ENCODE measurements at places on chromosomes 12 and 14.

DNA sequence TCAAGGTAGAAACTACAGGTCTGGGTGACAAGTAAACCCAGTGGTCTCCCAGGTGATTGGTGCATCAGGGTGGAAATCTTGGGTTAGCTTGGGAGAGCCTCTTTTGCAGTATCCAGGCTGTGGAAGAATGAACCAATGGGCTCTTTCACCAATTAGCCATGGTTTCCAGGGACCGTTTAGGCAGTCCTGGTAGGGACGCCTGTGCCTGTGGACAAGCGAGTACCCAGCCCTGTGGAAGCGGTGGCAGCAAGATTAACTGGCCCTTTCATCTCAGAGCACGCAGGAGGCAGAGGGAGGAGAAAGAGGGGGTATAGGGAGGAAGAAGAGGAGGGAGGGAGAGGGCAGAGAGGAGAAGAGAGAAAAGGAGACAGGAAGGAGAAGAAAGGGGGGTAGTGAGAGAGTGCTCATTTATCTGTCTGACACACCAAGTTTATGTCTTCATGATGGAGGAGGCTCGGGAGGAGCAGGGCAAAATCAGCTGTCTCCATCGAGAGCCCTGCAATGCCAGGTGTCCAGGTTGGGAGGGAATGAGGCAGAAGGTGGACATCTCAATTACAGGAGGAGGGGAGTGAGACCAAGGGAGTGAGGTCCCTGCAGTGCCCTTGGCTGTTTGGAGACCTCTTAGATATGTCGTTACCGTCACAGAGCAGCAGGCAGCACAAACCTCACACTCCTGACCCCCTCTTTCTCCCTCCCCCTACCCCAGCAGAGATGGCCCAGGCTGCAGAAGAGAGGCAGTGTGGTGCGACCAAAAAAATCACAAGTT lies 4.6 kb upstream of the ZDHHC22 start:
- no peak for ATAC-seq

- no peak for ATAC-seq
These were observed 166.3 kb upstream of the DAAM1 start for GRCh38 chr14:59022144-59022543.

GRCh38 chr14:61461808-61462275 lies 140.5 kb downstream of the PRKCH start:
- ATAC-seq, result peak; percentile 83

- no peak for ATAC-seq
These were observed 88.9 kb downstream of the PTGER2 start for GRCh38 chr14:52402812-52403526.

GRCh38 chr14:42112108-42112507 lies 505.4 kb downstream of the LRFN5 start:
- ATAC-seq, result no peak

DNA sequence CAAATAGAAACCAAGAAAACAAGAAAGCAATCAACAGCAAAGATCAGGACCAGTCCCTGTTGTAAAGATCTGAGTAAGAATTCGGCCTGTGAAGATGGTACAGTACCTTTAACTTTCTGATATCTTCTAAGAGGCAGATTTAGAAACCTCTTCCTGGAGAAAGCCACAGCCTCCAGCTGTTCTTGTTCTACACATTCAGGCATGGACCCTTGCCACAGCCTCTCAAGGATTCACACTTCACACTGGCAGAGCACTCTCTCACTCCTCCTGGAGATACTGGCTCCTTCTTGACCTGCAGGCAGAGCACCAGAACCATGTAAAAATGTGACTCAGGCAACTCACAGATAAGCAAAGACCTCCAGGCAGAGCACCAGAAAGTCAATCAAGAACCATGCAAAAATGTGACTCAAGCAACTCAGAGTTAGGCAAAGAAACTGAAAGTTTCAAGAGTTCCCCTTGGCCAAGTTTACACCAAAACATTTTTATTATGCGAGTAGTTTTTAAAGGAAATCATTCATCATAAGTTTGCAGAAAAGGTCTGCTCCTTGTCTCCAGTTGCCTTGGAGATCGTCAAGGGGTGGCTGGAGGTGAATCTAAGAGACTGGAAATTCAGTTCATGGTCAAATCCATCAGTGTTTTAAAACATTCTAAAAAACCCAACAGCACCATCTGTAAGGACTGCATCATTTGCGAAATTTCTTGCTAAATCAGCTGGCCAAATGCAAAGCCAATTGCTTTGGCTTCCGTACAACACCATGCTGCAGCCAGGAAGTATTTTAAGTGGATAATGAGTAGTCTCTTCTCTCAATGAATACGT lies 119.3 kb upstream of the MDM1 start:
- peak; percentile 82 for ATAC-seq

GRCh38 chr14:92680781-92681650 lies 67.4 kb downstream of the LGMN start:
- peak; percentile 91 for ATAC-seq

- no peak for ATAC-seq
These were observed 237.6 kb upstream of the PRKD1 start for GRCh38 chr14:30165255-30165654.

- peak; percentile 100 for ATAC-seq
These were observed 62.0 kb upstream of the SYT1 start for GRCh38 chr12:78802593-78802992.

GRCh38 chr14:44940211-44940610 lies 21.5 kb downstream of the KLHL28 start:
- no peak for ATAC-seq

- ATAC-seq, result no peak
These were observed 114.5 kb downstream of the DENND5B start for GRCh38 chr12:31476437-31476836.

Data from SK-N-SH treated with all-trans-retinoic acid at 6 μM for 48 hours (cell line).